ENCODE measurements at places on chromosomes 1 and 21.

- no peak for DNase-seq
These were observed 40.4 kb downstream of the GATAD2B start for GRCh38 chr1:153882296-153882912.

DNA sequence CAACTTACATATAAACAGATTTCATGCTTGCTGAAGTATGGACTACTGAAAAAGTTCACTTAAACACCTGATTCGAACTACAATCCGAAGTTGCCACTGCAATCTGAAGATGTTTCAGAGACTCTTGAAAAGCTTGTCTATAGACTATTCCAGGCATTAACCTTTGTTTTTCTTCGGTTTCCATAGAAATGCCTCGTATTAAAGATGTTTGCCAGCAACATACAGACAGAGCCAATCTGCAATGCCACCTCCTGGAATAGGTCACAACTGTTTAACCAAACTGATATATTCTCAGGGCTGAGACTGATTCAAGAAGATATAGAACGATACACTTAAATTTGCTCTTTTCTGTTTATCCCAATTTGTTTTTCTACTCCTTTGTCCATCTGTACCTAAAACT is 28.9 kb upstream of the DMRTB1 start:
- no peak for DNase-seq

DNA sequence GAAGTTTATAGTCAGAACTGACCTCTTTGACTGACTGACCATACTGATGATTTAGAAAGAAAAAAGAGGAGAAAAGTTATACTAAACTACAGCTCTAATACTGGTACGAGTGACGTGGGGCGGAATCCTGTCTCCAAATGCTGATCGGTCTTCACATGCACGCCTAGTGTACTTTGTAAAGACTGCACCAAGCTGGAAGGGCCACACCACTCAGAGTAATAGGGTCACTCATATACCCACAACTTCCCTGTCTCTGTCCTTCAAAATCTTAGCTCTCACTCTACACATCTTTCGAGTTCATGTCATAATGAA is 19.4 kb upstream of the GUCA2A start:
- DNase-seq: no peak

DNA sequence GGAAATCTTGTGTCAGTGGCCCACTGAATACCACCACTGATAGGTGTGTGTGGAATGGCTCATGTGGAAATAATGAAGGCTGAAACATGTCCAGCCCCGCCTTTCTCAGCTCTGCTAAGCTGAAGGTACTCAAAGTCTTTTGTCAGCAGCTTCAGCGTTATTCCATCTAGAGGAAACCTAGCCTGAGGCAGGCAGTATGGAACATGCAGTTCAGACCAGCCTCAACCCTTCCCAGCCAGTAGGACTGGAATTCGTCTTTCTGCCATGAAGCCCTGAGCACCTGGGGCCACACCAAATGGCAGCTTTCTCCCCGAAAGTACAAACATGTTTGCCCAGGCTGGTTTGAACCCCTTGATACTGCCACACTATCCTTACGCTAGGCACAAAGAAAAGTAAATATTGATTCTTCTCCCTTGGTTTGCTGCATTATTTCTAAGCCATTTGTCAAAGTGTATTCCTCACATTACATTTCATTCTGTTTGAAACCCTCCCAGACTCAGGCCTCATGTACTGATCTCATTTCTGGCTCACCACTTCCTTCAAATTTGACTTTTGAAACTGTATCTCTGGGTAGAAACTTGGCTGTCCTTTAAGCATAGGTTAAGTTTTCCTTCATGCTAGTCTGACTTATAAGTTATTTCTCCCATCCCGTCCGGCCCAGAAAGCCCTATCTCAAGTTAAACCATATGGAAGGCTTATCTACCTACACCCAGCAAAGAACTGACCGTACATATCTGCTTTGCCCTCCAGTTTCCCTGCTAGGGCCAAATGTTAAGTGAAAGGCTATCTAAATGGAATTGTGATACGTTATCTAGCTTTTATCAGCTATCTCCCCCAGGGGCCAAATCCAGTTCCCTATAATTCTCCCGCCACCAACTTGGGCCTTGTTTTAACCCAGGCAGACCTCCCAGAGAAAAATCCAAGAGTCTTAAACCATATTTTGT is 45.7 kb upstream of the HOOK1 start:
- no peak for DNase-seq

DNA sequence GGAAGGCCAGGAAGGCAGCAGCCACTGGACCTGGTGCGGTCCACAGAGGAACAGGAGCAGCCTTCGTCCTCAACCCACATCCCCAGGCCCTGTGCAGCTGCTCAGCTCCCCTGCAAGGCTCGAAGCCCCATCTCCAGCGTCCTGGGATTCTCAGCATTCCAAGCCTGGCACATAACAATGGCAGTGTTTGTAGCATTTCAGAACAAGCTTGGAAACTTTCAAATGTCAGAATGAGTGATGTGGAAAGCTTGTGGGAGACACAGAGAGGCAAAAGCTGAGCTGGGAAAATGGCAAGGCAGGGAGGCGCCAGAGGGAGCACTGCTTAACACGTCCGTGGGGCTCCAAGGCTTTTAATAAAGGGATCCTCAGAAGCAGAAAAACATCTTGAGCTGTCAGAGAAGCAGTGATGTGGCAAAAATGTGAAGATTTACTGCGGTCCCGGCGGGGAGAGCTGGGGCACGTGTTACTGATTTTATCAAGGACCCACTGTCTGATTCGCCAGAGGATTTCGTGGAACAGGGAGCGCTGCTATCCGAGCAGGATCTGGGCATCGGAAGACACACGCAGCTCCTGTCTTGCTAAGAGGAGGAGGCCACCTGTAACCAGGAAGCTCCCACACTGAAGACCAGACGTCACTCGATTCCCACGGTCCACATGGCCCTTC is 38.1 kb downstream of the TOMM20 start:
- no peak for DNase-seq

GRCh38 chr1:37481289-37482003 is 7.1 kb downstream of the ZC3H12A start:
- DNase-seq: peak; percentile 72

DNA sequence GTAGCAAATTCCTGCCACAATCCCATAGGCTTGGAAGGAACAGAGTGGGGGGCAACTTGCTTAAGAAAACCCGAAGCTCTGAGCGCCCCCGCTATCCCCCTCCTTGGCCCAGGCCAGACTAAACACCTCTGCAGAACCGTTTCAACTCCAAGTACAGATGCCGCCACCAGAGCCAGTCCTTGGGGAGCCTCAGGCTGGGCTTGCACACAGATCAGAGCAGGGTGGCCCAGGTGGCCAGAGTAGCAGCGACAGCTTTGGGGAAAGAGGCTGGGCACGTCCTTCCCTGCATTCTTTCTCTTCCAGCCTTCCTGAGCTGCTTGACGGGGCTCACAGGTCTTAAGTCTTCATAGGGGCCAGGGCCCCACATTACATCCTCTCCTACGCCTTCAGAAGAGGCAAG is 181.6 kb upstream of the ZC3H12A start:
- no peak for DNase-seq

- no peak for DNase-seq
These were observed 17.1 kb downstream of the EPHA2 start for GRCh38 chr1:16138772-16139221.

GRCh38 chr1:119805247-119805646 is 6.0 kb downstream of the REG4 start:
- no peak for DNase-seq

DNA sequence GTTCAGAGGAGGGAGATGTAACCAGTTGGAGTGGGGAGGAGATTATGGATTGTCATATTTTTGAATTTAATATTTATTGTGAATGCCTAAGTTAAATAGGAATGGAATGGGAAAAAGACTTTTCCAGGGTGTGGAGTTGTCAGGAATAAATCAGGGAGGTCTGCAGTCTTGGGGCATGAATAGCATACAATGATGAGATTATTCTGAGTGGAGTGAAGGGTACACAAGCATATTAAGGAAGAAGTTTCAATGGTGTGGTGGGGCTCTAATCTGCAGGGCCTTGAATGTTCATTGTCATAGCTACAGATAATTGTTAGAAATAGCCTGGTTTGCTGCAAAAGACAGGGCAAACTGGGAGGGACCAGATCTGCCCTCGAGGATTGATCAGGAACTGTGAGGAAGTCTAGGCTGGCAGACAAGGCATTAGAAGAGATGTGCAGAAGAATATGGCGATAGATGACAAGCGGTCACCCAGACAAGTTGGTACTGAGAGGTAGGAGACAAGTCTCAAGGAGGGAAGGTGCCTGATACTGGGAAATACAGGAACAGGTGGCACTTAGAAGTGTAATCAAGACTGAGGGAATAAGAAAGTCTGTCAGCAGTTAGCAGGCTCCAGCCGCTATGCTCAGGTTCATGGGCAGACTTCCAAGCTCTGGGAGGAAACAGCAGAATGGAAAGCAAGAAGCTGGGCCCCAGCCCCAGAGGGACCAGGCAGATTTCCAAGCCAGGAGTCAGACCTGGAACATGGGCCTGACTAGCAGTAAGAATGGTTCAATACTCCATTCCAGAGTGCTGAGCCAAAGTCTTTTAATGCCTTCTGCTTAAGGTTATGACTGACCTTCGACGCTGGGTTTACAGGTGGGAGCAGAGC is 20.9 kb upstream of the RGL1 start:
- no peak for DNase-seq

DNA sequence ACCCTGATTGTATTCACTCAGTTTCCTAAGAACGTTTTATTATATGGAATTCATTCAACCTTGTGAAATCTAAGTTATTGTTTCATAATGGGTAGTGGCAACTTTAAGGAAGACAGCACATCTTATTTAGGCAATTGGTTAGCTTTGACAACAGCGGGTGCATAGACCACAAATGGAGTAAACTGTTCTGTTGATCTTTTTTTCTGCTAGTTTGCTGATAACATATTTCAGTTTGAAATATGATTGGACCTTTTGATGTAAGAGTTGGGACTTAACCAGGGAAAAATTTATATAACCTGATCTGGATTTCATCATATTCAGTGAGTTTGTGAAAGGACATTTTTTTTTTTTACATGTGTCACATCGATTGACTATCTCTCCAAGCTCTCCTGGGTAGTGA is 151.7 kb downstream of the HLX start:
- no peak for DNase-seq

DNA sequence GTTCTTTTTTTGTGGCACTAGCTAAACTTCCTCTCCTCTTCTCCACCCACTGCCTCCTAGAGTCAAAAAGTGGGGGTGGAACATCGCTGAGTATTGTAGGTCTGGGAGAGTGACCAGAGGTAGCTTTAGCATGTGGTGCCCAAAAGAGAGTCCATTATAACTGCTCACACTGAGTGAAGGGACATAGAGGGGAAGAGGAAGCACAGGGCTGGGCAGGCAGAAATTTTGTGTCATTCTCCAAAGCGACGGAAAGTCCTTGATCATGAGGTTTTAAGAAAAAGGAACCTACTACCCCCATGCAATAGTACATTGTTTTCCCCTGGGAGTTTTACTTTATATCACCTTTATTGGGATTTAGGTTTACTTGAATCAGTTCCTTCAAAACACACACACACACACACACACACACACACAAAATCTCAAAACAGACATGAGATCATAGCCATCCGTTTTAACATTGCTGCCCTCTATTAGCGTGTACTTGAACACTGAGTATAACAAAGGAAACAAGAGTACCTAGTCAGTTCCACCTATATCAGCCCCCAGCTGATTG is 4.1 kb downstream of the CD84 start:
- no peak for DNase-seq

- DNase-seq: no peak
These were observed 75.7 kb upstream of the TNFSF18 start for GRCh38 chr1:173126421-173126820.

GRCh38 chr1:223249854-223250631 is 107.0 kb upstream of the TLR5 start:
- no peak for DNase-seq

- DNase-seq: no peak
These were observed 62.5 kb upstream of the TRAPPC10 start for GRCh38 chr21:43949499-43950208.

DNA sequence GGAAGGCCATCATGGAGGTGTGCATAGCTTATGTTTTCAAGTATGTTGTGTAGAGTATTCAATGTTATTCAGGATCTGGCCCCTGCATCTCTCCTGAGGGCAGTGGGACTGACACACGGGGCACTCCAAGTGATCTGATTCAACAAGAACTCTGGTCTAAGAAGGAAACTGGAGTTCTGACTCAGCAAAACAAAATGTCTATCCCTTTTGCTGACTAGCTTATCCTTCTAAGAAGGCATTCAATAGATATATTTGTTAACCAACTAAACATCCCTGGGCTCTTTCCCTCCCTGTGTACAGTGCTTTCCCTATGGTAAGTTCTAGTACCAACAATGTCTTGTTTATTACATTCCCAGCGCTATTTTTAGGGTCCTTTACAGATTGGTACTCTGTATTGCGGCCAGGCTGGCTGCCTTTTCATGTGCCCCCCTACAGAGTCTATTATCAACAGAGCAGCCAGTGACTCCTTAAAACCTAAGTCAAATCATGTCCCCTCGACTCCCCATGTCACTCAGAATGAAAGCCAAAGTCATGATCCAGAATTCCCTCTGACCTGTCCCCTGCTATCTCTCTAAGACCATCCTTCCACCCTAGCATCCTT is 304.9 kb downstream of the KCNH1 start:
- no peak for DNase-seq

GRCh38 chr1:53781654-53782053 is 42.7 kb upstream of the GLIS1 start:
- no peak for DNase-seq

GRCh38 chr1:74853756-74854155 is 120.8 kb downstream of the TYW3 start:
- DNase-seq: no peak

- no peak for DNase-seq
These were observed 35.4 kb downstream of the ADGRL2 start for GRCh38 chr1:81836007-81836626.

DNA sequence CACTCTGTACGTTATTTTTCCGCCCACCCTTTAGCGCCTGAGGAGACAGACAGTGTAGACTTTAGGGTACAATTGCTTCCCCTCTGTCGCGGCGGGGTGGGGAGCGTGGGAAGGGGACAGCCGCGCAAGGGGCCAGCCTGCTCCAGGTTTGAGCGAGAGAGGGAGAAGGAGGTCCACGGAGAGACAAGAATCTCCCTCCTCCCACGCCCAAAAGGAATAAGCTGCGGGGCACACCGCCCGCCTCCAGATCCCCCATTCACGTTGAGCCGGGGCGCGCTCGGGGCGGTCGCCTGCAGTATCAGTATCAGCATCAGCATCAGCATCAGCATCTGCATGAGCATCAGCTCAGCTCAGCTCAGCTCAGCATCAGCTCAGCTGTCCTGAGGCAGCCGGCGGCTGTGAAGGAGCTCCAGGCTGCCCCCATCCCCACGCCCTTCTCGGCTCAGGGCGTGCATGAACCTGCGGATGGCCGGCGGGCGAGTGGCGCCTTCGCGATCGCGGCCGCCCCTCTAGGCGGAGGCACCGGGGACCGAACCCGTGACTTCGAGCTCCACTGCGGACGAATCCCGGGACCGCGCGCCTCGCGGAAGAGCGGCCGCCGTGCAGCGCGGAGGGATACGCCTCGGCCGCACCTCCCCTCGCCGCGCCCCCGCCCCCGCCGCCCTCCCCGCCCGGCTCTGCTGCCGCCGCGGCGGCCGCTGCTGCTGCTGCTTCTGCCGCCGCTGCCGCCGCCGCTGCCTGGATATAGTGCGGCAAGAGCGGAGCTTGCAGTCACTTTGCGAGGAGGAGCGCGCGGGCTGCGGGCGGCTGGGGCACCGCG is at the start of gene NCAM2:
Gene NCAM2 (plus strand): TSS at position 774 of the 820 bp plus-strand sequence.
- DNase-seq: peak; percentile 52
